ENCODE measurements at places on chromosomes 5 and 9.

GRCh38 chr9:35856206-35856605 lies 14.0 kb downstream of the OR13J1 start:
- DNase-seq: no peak

DNA sequence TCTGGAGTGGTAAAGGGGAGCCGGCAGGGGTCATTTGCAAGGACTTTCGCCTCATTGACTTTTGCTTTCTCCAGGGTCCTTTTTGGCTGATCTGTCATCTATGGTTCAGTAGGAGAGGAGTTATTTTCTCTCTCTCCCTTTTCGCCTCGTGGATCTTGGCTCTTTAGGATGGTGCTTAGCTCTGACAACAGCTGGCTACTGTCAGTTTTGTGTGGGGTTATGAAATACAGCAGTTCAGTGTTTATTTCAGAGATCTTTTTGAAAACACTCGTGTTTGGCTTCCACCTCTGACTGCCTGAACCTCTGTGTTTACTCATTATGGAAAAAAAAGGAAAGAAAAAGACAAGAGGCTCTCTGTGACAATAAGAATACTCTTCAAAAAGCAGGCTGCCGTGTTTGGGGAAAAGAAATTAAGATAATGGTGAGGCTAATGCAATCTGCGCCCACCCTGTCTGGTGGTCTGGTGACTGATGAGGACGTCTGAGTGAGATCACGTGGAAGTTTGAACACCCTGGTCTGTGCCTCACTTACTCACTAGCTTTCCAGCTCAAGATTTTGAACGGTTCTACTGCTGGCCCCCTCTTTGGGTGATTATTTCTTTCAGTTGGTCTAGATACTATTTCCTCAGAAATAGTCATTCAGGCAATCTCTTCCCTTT lies 567.7 kb downstream of the CAAP1 start:
- DNase-seq: no peak

GRCh38 chr5:146656703-146657102 lies 140.7 kb upstream of the GPR151 start:
- no peak for DNase-seq

GRCh38 chr9:126952205-126952977 lies 37.8 kb downstream of the RALGPS1 start:
- DNase-seq: no peak

DNA sequence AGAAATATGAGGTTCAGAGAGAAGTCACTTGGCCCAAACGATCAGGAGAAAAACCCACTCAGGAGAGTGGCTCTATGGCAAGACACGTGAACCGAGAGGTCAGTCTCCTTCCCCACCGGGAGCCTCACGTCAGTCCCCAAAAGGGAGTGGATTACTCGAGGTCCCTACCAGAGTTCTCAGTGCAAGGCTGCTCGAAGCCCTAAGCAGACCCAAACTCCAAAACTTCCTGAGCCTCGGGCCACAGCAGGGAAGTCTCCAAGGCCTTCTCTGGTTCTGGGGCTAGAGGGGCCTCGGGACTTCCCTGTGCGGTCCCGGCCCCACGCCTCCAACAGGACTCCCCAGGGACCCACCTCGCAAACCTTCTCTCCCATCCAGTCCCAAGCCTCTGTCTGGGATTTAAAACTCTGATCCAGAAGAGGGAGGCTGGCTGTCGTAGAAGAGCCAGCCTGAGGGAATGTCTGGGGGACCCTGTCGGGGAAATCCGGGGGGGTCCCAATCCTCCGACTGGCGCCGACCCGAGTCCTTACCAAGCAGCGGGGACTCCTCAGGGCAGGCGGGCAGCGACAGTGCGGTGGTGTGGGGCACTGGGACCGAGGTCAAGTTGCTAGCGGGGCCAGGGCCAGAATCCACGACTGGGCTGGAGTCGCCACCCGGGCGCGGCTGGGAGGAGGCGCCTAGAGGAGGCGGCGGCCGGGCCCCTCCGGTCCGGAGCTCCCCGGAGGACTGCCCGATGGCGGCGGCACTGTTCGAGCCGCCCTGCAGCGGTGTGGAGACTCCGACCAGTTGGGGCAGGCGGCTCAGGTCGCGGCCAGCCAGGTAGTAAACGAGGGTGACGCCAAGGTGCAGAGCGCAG lies 679 bp downstream of the B4GALT1 start:
- peak; percentile 60 for DNase-seq

- DNase-seq: no peak
These were observed 81.9 kb downstream of the SCAI start for GRCh38 chr9:125061391-125061790.

GRCh38 chr5:150507474-150508276 lies at the start of gene NDST1:
Gene NDST1, plus strand, starts transcription at chr5:150508131. Its CDS starts 13,124 bp downstream, at chr5:150521255.
- no peak for DNase-seq

- DNase-seq: no peak
These were observed 51.9 kb upstream of the POU5F2 start for GRCh38 chr5:93793159-93793781.

DNA sequence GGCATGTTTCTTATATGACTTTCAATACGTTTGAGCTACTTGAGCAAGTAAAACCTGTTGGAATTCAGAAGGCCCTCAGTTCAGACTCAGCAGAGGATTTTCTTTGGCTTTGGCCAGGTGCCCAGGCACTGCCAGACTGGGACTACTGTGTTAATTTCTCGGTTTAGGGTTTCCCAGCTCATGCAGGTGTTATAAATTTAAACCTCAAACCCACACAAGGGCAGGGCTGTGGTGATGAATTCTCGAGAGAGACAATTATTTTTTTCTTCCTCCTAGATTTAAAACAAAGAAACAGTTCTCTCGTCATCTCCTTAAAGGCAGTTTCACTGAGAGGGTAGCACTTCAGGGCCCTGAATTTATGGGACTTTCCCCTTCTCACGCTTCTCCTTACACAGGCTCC lies 406.0 kb upstream of the PIK3R1 start:
- DNase-seq: no peak

All from stimulated activated effector memory CD8-positive, alpha-beta T cell treated with anti-CD3 and anti-CD28 coated beads, Interleukin-12 subunit alpha, Interleukin-12 subunit beta, amount 100 ng/mL, for 72 hours (primary cell).